GM12865 (cell line): ENCODE measurements at places on chromosomes 13 and 19.

DNA sequence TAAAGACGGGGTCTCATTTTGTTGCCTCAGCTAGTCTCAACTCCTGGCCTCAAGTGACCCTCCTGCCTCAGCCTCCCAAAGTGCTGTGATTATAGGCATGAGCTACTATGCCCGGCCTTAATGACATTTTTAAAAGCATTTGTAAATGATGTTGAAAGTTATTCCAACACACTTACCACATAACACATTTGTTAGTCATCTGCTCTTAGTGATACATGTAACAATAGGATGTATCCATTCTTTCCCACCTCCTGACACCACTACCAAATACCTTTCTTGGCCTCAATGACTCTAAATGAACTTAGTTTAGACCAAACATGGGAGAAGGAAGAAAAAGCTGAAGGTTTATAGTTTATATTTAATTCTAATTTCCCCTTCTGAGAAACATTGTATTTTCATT is 59.8 kb upstream of the MEDAG start:
- no peak for DNase-seq

- DNase-seq, result peak; percentile 64
Observed at GRCh38 chr13:28031220-28031895, 42.9 kb upstream of the URAD start.

- DNase-seq, result peak; percentile 70
Observed at GRCh38 chr19:14400951-14401431, 18.1 kb downstream of the DDX39A start.

DNA sequence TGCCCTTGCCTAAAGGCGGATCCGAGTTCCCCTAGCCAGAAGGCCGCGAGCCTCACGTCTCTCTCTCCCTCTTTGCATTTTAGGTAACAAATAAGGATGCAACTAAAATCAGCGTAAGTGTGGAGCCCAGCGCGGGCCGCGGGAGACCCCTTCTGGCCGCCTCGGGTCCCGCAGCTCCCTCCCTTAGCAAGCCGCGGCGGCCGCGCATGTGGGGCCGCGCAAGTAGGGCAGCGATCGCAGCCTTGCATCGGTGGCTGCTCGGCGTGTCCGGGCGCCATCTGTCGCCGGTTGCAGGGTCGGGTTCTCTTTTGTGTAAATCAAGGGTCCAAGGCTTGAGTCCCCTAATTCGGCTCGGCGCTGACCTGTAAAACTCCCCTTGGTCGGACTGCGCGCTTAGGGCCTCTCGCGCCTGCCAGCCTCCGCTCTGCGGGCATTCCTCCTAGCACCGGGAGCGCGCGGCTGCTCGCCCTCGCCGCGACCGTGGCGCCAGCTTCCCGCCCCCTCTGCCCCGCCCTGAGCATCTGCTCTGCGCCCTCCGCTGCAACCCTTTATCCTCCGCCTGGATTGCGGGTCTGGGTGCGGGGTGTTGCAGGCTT is 2.7 kb downstream of the VSTM2B start:
- peak; percentile 82 for DNase-seq

GRCh38 chr13:106038752-106039151 is 496.7 kb downstream of the EFNB2 start:
- no peak for DNase-seq

- no peak for DNase-seq
Observed at GRCh38 chr19:35176181-35176570, 21.6 kb downstream of the FXYD5 start.

DNA sequence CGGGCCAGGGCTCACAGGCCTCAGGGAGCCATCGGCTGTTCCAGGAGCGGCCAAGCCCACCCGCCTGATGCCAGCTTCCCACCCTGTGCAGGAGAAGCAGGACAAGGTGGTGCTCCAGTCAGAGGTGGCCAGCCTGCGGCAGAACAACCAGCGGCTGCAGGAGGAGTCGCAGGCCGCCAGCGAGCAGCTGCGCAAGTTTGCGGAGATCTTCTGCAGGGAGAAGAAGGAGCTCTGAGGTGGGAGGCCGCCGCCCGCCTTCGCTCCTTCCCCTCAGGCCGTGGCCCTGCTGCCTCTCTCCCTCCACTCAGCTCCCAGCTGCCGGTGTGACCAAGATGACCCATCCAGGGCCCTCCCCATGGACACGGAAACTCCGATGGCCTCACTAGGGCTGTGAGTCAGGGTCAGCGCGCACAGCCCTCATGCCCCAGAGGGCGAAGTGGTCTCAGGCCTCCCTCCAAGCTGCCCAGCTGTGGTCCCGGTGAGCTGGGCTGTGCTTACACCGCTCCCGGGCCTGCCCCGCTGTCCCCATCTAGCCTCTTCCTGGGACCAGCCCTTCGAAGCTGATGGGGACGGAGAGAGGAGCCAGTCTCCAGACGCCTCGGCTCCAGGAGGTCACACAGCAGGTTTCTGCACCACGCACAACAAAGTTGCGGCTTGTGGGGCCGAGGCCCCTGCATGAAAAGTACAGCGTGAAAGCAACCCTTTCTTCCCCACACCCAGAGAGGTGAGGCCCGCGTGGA is 17.8 kb downstream of the DPF1 start:
- no peak for DNase-seq

GRCh38 chr13:20608438-20609020 is 41.6 kb downstream of the IFT88 start:
- no peak for DNase-seq
